Aorta (tissue), 5 donors: ENCODE measurements at places on chromosomes 4 and X. TPM values are rescaled to one million over a fixed set of nuclear protein-coding genes. Genes with fewer than 3 reads are reported as not detected.

Gene CCDC160
- total RNA-seq, result not detected

- H3K4me3 ChIP-seq, result no peak overlapping the region
- no peak for DNase-seq
- H3K27me3 ChIP-seq, result no peaks in the 10 kb centered on the region
- H3K4me1 ChIP-seq, result no peaks in the 10 kb centered on the region
These were observed 39.8 kb downstream of the IRF2 start for GRCh38 chr4:184434501-184435066.

DNA sequence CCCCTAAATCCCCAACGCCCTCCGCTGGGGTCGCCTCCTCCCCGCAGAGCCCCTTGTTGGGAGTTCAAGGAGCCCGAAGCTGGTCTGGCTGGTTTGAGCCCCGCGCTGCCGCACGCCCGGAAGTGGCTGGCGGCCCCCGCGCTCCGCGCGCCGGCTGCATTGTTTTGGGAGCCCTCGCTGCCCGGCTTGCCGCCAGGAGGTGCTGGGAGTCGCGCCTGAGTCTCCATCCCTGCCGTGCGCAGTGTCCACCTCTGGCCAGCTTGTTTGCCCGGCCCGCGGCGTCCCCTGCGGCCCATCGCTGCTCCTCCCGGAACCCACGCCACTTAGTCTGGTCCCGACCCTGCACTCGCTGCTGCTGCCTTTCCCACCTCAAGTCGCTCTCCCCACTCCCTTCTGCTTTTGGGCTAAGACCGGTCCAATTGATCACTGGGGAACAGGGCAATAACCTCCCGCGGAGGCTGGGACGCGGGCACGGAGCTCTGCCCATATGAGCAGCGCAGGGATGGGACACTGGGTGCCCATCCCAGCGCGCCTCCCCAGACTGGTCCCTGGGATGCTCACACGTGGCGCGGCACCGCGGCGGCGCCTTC lies 2.2 kb upstream of the SFRP2 start:
- no peaks in the 10 kb centered on the region for H3K27me3 ChIP-seq
- peaks cover 2% of the 10 kb centered on the region for H3K4me1 ChIP-seq
- peak overlapping the region; percentile 5 for H3K4me3 ChIP-seq
- H3K27ac ChIP-seq, result no peak overlapping the region
- DNase-seq, result peak; percentile 85
- H3K36me3 ChIP-seq, result no peaks in the 10 kb centered on the region

Gene TMSB15A
- total RNA-seq, result 0.55 TPM

GRCh38 chrX:52839137-52839536 lies 28.1 kb downstream of the XAGE5 start:
- no peaks in the 10 kb centered on the region for H3K36me3 ChIP-seq
- H3K4me3 ChIP-seq, result no peak overlapping the region
- DNase-seq, result no peak

DNA sequence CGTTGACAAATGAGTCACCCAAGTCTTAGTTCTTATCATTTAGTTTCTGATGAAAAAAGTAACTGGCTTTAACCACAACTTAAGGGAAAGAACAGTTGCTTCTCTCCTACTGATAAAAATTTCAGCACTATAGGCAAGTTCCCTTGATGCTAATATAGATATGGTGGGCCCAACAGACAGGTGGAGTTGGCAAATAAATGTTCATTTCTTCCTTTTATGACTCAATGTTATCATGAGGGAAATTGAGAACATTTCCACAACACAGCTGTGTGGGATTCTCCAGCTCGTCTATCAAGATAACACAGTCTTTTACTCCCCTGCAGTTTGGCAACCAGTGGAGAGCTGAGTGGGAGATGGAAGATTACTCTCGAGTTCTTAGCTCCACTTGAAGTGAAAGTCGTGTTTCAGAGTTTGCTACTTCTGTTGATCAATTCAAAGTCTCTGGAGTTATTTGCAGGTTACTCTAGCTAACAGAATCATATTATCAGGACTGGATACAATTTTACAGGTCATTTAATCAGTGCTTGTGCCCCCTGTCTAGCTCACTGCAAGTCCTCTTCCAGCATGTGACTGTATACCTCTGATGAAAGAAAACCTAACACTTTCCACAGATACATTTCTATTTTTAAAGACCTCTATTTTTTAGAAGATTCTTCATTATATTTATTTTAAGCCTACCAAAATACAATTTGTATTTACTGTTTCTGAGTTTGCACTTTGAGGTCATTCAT lies 270.6 kb upstream of the GK2 start:
- no peak for DNase-seq
- peaks cover 1% of the 10 kb centered on the region for H3K4me1 ChIP-seq
- no peak overlapping the region for H3K27ac ChIP-seq
- no peaks in the 10 kb centered on the region for H3K27me3 ChIP-seq
- no peaks in the 10 kb centered on the region for H3K36me3 ChIP-seq
- H3K4me3 ChIP-seq, result no peak overlapping the region

DNA sequence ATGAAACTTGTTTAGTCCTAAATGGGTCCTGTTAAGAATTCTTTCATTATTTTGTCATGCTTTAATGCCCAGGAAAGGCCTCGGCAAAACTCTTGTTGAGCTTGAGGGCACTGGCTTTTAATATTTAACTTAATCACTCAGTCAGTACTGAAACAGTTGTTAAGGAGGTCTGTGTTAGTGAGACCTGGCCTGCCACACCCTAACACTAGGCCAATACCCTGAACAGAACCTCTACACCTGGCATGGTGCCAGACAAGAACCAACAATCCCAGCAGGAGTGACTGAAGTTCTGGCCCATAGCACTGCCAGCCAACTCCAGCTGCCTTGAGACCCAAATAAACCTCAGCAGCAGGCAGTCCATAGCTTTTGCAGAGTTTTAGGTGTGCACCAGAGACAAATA lies 85.7 kb upstream of the ITM2A start:
- H3K27ac ChIP-seq, result no peak overlapping the region
- no peaks in the 10 kb centered on the region for H3K4me1 ChIP-seq
- DNase-seq, result no peak
- no peak overlapping the region for H3K4me3 ChIP-seq
- no peaks in the 10 kb centered on the region for H3K27me3 ChIP-seq
- no peaks in the 10 kb centered on the region for H3K36me3 ChIP-seq

Gene PARM1
- total RNA-seq, result 48.5 TPM

- no peaks in the 10 kb centered on the region for H3K27me3 ChIP-seq
- H3K4me1 ChIP-seq, result no peaks in the 10 kb centered on the region
- H3K36me3 ChIP-seq, result no peaks in the 10 kb centered on the region
- H3K27ac ChIP-seq, result no peak overlapping the region
- H3K4me3 ChIP-seq, result no peak overlapping the region
These were observed 82.3 kb downstream of the FREM3 start for GRCh38 chr4:143617994-143618679.

DNA sequence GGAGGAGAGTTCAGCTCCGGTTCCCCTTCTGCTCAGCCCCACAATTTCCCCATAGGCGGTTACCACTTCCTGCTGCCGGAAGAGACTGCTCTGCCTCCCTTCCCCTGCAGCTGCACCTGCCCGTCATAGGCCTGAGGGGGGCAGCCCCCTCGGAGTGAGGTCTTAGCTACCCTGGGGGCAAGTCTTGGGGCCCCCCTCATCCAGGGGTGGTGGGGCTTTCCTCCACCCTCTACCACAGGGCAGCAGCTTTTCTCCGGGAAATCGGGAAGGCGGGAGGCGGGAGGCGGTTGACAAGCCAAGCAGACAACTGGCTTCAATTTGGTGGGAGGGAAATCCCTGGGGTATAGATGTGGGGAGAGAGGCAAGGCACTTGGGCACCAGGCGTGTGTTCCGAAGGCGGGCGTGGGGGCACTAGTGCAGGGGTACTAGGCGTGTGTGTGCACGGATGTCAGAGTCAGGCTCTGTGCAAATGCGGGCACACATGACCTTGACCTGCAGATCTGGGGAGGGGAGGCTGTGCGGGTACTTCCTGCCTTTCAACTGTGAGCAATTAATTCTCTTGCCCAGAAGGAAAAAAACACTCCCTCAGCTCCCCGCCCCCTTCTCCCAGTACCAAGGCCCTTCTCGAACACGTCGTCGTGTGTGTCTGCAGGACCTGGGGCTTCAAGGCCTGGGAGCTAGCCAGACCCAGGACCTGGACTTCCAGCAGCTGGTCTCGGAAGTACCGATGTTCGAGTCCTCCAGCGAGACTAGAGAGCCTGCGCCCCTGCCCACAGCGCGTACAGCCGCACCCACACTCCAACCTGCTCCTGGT lies 1.0 kb upstream of the ARHGAP4 start:
- H3K4me1 ChIP-seq, result no peaks in the 10 kb centered on the region
- H3K27me3 ChIP-seq, result no peaks in the 10 kb centered on the region
- no peaks in the 10 kb centered on the region for H3K36me3 ChIP-seq
- H3K27ac ChIP-seq, result peak overlapping the region; percentile 88
- peak; percentile 85 for DNase-seq

- no peaks in the 10 kb centered on the region for H3K4me1 ChIP-seq
- H3K27me3 ChIP-seq, result no peaks in the 10 kb centered on the region
- DNase-seq, result no peak
- H3K4me3 ChIP-seq, result no peak overlapping the region
These were observed 510.4 kb downstream of the ZNF674 start for GRCh38 chrX:46034868-46035267.

Gene SHROOM3
- total RNA-seq, result 173 TPM

GRCh38 chr4:185700048-185700447 lies 111.9 kb downstream of the SORBS2 start:
- H3K27ac ChIP-seq, result peak overlapping the region; percentile 96
- no peak overlapping the region for H3K4me3 ChIP-seq
- H3K4me1 ChIP-seq, result peaks cover 1% of the 10 kb centered on the region

DNA sequence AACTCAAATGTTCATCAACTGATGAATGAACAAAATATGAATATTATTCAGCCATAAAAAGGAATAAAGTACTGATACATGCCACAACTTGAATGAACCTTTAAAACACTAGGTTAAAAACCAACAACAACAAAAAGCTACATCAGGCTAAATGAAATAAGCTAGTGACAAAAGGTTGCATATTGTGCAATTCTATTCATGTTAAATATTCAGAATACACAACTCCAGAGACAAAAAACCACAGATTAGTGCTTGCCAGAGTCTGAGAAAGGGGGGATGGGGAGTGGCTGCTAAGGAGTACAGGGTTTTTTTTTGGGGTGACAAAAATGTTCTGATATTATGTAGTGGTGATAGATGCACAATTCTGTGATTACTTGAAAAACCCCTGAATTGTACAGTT lies 58.5 kb downstream of the HAUS3 start:
- H3K4me1 ChIP-seq, result no peaks in the 10 kb centered on the region
- no peaks in the 10 kb centered on the region for H3K36me3 ChIP-seq
- H3K27ac ChIP-seq, result no peak overlapping the region
- no peak for DNase-seq
- H3K4me3 ChIP-seq, result no peak overlapping the region
- no peaks in the 10 kb centered on the region for H3K27me3 ChIP-seq

DNA sequence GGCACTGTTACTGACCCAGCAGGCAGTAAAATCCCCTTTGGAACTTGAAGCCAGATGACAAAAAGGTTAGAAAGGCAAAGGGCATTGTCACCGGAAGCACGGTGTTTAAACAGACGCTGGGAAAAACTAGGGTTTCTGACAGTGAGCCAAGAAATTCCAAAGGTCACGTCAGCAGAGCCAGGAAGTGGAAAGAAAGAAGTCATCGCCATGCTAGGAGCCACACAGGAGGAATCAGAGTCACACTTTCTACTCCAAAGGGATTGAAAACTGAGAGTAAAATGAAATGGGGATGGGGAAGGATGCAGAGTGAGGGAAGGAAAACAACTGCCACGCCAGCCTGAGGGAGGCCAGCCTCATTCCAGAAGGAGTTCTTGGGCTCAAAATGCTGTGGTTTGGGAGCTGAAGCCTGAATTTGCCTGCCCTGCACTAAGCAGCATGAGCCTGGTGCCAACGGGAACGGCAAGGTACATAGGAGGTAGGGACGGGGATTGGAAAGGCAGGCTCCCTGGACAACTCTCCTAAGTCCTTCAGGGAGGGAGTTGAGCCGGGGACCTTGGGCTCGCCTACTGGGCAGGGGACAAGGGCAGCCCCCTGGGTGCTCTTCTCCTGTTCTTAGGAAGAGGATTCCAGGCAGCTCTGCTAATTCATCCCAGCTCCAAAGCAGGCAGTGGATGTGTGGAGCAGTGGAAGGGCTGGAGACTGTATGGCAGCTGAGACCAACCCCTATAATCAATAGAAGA lies 66.8 kb downstream of the SOWAHB start:
- H3K27ac ChIP-seq, result peak overlapping the region; percentile 67
- no peaks in the 10 kb centered on the region for H3K36me3 ChIP-seq
- no peaks in the 10 kb centered on the region for H3K4me1 ChIP-seq
- no peak for DNase-seq
- H3K27me3 ChIP-seq, result no peaks in the 10 kb centered on the region

- no peak overlapping the region for H3K27ac ChIP-seq
- no peak overlapping the region for H3K4me3 ChIP-seq
- H3K27me3 ChIP-seq, result no peaks in the 10 kb centered on the region
- no peaks in the 10 kb centered on the region for H3K36me3 ChIP-seq
- no peak for DNase-seq
These were observed 314.6 kb upstream of the GATB start for GRCh38 chr4:152075253-152075928.

DNA sequence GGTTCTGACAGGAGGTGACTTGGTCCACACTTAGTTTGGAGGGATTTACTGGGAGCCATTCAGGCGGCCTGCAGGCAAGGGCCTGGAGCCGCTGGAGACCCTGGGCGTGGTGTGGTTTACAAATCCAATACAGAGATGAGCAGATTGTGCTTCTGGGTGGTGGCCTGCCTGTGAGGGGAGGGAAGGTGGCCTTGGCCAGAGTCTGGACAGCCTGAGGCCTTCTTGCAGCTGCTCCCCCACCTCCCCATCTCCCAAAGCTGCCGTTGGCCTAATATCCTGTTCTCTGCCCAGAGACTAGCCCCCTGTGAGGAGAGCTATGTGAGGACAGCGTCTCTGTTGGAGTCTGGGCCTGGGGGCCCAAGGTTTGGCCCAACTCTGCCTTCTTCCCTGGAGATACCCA lies 163.9 kb upstream of the MAMLD1 start:
- no peak overlapping the region for H3K4me3 ChIP-seq
- H3K36me3 ChIP-seq, result no peaks in the 10 kb centered on the region
- H3K4me1 ChIP-seq, result no peaks in the 10 kb centered on the region
- H3K27me3 ChIP-seq, result no peaks in the 10 kb centered on the region
- no peak for DNase-seq

DNA sequence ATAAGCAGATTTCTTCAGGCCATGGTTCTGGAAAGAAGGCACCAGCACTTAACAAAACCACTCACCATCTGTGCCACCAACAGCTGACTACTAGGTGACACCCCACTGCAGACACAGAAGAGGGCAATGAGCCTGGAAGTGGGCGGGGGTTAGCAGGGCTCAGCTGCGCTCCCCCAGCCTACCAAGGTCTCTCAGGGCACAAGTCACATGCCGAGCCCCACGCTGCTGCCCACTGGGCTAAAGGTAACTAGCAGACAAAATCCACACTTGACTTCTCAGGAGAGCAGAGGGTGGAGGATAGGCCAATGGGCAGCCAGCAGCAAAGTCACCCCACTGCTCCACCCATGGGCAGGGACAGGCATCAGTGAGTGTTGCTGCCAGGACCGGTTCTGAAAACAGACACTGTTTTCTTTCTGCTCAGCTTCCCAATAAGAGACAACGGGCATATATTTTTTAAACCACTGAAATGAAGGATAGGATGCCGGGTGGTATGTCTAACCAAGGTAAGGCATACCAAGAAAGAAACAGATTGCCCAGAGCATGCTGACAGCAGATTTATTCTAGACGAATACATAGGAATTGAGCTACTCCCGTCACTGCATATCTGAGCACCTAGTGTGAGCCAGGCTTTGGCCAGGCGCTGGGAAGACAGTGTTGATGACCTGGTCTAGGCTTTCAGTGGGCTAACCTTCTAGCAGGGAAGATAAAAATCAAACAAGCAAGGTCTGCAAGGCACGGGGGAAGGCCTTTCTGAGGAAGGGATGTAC lies 20.1 kb downstream of the ACSL1 start:
- no peak overlapping the region for H3K4me3 ChIP-seq
- DNase-seq, result no peak
- H3K27me3 ChIP-seq, result no peaks in the 10 kb centered on the region
- peaks cover 8% of the 10 kb centered on the region for H3K4me1 ChIP-seq

GRCh38 chr4:183738961-183739360 lies 79.9 kb downstream of the TRAPPC11 start:
- no peaks in the 10 kb centered on the region for H3K27me3 ChIP-seq
- H3K4me3 ChIP-seq, result no peak overlapping the region
- no peaks in the 10 kb centered on the region for H3K4me1 ChIP-seq
- no peaks in the 10 kb centered on the region for H3K36me3 ChIP-seq
